ENCODE measurements at places on chromosomes 3 and 15.

DNA sequence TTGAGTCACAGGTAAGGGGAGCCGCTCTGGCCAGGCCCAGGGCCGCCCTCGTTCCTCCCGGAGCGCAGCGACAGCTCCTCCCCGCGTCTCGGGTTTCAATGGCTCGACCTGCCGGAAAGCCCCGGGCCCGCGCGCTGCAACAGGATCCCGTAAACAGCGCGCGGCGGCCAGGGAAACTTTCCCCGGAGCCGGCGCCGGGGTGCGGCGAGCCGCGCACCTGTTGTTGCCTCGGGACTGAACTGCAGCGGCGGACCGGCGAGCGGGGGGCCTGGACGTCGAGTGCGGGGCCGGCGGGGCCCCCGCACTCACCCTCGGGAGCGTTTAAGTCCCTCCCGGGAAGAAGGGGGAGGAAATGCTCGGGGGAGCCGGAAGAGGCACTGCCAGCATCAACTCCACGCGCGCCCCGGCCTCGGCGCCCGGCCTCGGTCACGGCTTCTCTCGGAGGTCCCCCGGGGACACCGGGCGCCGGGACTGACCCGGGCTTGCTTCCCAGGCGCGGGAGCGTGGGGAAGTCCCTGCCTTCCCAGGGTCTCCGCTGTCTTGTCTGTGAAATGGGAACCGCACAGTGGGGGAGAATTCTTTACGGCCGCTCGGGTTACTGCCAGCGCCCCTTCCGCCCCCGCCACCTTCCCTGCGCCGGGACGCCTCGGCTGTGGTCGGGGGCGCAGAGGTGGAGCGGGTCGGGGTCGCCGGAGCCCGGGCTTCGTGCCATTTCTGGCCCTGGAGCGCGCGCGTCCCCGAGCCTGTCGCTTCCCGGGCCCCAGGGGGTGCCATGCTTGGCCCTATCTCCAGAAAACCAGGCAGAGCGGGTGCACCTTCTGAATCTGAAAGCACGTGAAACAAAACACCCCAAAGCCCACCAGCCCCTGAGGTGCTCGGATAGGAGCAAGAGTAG, 7.5 kb upstream of the PGPEP1L start:
- DNase-seq, result no peak

DNA sequence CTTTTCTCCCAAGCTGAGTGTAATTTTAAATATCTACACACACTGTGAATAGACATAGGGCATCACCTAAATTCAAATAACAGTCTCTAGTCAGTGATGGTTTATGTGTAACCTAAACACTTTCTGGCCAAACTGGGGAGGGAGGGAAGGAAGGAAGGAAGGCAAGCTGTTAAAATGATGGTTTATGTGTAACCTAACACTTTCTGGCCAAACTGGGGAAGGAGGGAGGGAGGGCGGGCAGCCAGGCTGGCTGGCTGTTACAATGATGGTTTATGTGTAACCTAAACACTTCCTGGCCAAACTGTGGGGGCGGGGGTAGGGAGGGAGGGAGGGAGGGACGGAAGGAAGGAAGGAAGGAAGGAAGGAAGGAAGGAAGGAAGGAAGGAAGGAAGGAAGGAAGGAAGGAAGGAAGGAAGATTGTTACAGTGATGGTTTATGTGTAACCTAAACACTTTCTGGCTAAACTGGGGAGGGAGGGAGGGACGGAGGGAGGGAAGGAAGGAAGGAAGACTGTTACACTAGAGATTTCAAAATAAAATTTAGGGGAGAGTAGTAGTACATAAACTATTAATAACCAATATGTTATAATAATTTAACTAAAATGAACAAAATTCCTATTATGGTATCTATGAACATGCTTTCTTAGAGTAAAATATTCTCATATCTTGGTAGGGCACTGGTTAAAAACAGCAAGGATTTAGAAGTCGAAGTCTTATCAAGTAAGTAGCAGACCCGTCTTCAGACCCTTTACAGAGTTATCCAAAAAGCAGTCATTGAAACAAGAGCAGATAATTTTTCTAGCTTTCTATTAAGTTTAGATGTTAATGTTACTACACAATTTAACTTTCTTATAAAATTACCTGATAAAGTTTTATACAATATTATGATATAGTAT, 148.1 kb downstream of the LMLN start:
- DNase-seq, result no peak

DNA sequence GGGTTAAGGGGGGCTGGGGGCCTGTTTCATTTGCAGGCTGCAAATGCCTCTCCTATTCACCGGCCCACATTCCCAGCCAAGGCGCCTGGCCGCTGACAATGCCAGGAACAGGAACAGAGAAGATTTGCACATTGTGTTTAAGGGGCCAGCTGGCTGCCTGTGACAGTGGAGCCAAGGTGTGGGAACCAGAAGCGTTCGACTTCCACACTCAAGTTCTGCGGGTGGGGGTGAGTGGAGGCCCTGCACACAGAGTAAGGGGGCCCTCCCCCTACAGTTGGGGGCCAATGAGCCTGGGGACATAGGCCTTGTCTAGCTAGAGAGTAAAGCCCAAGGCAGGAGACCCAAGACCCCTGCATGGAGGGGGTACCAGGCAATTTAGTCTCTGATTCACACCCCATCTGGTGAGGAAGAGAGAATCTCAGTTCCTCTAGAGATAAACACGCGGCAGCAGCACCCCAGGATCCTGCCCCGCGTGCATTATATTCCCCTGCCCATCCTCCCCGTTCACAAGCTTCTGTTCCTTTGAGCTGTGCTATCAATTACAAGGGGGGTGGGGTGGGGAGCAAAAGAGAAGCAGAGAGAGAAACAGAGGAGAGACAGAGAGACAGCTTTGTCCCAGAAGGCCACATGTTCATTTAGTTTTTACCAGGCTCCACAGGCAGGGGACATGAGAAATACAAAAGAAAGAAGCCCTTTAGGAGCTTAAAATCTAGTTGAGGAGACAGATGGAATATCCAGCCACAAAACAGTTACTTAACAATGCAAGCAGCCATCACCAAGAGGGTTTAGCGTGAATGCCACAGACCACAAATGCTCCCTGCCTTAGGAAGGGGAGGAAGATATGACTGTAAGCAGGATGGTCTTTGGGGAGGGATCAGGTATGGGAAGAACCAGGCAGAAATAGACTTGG, 9.2 kb downstream of the IGDCC3 start:
- no peak for DNase-seq

- DNase-seq, result no peak
These were observed 456.6 kb downstream of the MAGI1 start for GRCh38 chr3:65582012-65582717.
